NCI-H510A treated with DMSO at 0.1 percent for 48 hours (cell line): ENCODE measurements at places on chromosomes 1 and 21.

- no peak for DNase-seq
Observed at GRCh38 chr1:184980726-184981125, 6.4 kb upstream of the NIBAN1 start.

DNA sequence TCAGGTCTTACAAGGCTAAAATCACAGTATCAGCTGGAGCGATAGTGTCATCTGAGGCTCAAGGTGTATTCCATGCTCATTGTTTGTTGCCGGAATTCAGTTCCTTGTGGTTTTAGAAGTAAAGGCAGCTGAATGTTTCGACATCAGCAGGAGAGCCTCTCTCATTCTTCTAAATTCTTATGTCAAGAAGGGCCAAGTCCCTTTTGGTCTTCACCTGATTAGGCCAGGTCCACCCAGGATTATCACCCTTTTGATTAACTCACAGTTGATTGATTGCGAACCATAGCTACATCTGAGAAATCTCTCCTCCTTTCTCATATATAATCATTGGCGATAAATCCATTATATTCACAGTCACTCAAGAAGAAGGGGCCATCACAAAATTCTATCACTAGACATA lies 806.7 kb upstream of the PRMT6 start:
- DNase-seq: no peak

- DNase-seq: peak; percentile 91
Observed at GRCh38 chr1:145927063-145927886, at the start of gene RBM8A. RBM8A (minus strand) TSS chr1:145927484; CDS start chr1:145927426, 58 bp downstream.

- DNase-seq: no peak
Observed at GRCh38 chr1:159239551-159240220, 35.0 kb downstream of the ACKR1 start.

DNA sequence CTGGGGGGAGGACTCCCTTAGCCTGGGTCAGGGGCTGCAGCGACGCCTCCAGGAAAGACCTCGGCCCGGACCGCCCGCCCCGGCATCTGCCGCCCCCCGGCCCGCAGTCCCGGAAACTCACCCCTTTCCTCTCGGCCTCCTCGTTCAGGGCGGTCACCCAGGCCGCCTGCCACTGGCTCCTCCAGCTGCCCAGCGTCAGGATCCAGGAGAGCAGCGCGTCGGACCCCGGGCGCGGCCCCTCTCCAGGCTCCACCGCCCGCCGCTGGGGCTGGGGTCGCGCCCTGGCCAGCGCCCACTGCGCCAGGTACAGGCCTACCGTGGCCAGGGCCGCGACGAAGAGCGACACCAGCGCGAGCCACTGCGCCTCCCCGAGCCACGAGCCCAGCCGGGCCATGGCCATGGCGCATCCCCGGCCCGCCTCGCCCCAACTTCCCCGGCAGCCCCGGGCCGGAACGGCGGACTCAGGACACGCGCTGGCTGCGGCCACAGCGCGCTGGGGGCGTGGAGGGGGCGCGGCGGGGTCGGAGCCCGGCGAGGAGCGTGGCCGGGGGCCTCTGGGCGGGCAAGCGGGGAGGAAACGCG lies 478 bp downstream of the C2CD2 start:
- no peak for DNase-seq

DNA sequence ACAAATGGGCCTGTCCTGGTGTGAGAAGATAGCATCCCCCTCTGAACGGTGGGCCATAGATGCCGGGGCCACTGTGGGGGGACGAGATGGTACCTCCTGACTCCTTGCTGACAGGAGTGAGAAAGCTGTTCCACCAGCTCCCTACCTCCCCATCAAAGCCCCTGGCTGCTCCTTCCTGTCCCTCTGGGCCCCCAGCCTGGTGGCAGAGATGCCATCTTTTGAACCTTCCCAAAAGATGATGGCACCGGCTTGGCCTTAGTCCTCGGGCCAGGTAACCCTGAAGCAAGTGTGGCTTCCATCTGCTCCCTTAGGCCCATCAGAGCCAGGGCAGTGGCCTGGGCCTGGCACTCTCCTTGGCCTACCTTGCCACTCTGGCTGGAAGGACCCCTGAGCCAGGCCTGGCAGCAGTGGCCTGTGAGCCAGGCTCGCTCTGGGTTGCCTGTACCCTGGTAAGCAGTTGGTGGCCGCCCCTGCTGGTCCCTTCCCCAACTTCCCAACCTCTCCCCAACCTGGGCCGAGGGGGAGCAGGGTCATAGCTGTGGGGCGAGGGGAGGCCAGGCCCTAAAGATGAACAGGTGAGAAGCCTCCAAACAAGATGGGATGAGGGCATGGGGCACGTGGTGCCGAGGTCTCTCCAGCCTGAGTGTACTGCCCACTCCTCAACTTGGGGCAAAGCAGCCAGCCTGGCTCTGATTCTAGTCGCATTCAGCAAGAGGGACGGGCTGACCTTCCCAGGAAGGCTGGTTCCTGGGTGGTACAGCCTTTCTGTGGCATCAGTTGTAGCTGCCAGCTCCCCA lies 34.7 kb downstream of the ZBTB17 start:
- DNase-seq: no peak

- DNase-seq: peak; percentile 33
Observed at GRCh38 chr1:12143631-12144155, 23.1 kb upstream of the TNFRSF1B start.

GRCh38 chr1:90782046-90782445 lies 64.9 kb upstream of the BARHL2 start:
- no peak for DNase-seq

GRCh38 chr21:43944078-43944633 lies 68.0 kb upstream of the TRAPPC10 start:
- no peak for DNase-seq

GRCh38 chr1:93844262-93845045 lies 34.6 kb downstream of the DNTTIP2 start:
- peak; percentile 95 for DNase-seq

- DNase-seq: no peak
Observed at GRCh38 chr1:20150326-20150705, 11.2 kb downstream of the PLA2G2F start.

DNA sequence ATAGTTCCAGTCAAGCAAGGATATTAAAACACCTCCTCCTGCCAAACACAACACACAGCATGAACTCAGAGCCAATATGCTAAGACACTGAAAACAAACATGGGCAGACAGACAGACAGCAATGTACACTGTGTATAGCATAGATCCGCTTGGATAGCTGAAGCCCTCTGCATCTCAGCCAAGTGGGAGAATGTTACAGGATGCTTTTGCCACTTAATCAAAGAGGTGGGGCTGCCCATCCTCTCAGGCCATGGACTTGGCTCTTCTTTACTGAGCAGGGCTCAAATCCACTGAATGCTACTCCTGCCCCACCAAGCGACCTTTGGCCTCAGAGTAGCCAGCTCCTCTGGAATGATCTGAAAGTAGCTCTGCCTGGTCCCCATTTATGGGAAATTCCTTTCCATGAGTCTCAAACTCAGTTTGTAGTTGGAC lies 64.7 kb upstream of the NGF start:
- no peak for DNase-seq

DNA sequence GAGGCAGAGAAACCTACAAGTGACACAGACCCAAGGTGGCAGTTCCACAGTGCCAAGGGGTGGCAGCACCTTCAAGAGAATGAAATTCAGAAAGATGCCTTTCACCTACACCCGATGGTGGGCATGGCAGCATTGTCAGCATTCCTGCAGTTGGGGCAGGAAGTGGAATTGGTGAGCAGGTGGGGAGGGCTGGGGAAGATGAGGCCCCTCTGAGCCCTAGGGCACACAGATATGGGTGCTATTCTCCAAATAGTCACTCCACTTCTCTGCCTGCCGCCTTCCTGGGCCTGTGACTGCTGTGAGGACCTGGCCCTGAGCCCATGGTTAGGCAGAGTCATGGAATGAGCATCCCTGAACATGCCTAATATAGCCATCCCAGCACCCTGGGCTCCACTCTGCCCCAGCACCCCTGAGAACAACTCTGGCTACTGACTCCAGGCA lies 8.3 kb downstream of the SHISA4 start:
- DNase-seq: no peak

- DNase-seq: no peak
Observed at GRCh38 chr1:195617106-195617505, 991.1 kb downstream of the KCNT2 start.

GRCh38 chr1:24846671-24847070 lies 83.4 kb downstream of the RUNX3 start:
- DNase-seq: no peak

DNA sequence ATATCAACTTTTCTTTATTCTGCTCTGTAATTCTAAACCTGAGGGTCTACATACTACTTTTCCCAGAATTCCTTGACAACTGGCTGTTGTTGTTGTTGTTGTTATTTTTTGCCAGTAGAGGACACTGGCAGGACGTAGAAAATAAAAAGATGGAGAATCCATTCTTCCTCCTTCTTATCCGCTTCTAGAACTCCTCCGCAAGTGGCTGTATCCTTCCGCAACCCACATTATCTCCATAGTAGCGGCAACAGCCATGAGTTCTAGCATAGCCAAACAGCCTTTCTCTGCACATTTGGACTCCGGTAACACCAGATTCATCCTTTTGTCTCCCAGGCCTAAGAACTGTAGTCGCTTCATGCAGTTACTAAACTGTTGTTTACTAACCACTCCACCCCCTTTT lies 91.1 kb upstream of the CACHD1 start:
- DNase-seq: no peak

- DNase-seq: no peak
Observed at GRCh38 chr1:245956225-245956624, 550.9 kb downstream of the SMYD3 start.

- no peak for DNase-seq
Observed at GRCh38 chr1:93659822-93660503, 21.7 kb downstream of the BCAR3 start.

DNA sequence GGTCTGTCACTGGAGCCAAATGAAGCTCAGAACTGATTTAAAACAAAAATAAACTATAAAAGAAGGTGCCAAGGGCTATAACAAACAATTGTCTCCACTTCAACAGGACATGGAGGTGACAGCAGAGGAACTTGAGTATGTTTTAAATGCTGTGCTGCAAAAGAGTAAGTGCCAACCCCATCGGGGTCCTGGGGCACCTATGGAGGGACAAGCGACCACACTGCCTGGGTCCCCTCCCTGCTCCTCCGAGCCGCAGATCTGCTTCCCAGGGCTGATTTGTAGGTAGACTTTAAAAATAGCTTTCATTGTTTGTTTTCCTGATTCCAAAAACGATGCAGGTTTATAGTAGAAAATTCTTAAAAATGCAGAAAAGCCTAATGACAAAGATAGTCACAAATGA lies 42.8 kb downstream of the CAPN9 start:
- no peak for DNase-seq

DNA sequence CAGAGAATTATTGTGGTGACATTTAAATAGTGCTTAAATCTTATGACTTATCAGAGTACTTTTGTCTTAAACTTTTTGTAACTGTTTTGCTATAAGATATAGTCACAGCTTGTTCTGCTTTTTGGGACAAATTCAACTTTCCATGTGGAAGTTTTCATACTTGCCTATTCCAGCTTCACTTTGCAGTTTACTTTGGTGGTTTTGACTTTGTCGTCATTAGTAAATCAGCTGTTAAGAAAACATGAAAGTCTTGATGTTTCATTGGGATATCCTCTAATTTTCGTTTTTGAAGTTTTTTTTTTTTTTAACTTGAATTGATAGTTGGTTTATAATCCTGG lies 31.3 kb downstream of the SDCCAG8 start:
- no peak for DNase-seq

DNA sequence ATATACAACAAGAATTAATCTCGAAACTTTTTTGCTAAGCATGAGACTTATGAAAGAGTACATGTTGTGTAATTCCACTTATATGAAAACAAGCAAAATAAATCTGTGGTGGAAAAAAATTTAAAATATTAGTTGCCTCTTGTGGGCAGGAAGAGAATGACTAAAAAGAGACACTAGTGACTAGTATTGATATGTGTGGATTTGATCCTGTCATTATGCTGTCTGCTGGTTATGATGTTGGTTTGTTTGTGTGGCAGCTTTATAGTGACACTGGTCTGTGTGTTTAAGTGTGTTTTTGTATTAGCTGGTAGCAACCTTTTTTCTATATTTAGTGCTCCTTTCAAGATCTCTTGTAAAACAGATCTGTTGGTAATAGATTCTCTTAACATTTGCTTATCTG lies 267.8 kb upstream of the NRIP1 start:
- DNase-seq: no peak

GRCh38 chr1:158362482-158362881 lies 8.8 kb downstream of the CD1E start:
- peak; percentile 54 for DNase-seq

DNA sequence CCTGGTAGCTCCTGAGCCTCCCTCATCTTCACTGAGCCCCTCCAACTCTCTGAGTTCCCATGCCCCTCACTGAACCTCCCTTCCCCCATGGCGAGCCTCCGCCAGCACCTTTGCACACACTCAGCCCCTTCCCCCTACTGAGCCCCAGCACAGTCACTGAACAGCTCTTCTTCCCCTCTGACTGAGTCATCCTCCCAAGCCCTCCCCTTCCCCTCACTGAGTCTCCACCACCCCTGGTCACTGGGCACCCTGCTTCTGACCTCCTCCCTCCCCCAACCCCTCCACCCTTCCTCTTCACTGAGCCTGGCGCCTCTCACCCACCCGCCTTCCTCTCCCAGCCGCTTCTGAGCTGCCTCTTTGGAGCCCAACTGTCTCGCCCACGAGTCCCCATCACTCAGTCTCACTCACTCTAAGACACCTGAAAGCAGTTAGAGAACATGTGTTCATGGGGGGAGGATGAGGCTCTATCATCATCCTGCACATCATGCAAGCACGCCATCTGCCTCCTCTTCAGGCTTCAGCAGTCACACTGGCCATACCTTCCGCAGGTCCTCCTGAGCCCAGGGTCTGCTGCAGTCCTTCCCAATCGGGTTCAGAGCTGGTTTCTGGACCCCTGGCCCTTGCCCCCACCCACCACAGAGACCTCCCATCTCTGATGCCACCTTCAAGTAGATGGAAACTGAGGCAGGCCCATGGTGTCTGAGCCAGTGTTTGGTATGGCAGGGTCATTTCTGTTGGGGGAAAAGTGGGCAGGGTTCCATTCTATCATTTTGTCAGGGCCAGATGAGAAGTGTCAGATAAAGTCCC lies 2.0 kb upstream of the TRNP1 start:
- no peak for DNase-seq

- DNase-seq: peak; percentile 20
Observed at GRCh38 chr1:206551986-206552326, 44.6 kb downstream of the RASSF5 start.

- DNase-seq: peak; percentile 69
Observed at GRCh38 chr1:172338295-172338735, 82.2 kb upstream of the C1orf105 start.
